Dermis blood vessel endothelial cell (primary cell): ENCODE measurements at places on chromosomes 12 and 14. TPM values are rescaled to one million over a fixed set of nuclear protein-coding genes. Genes with fewer than 3 reads are reported as not detected.

DNA sequence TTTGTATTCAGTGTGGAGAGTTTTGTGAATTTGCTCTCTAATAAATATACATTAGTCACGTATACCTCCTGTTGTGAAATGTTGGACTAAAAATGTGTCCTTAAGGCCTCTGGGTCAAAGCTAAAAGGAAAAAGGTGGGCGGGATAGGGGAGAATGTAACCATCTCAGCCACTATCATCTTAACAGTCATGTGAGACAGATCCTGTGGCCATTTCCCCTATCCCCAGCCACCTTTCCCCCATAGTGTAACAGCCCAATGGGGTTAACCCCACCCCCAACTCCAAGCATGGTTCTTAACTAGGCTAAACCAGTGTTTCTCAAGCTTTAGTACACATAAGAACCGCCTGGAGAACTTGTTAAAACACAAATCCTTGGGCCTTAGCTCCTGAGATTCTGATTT is 6.5 kb upstream of the ITPR2 start:
- DNase-seq = no peak

DNA sequence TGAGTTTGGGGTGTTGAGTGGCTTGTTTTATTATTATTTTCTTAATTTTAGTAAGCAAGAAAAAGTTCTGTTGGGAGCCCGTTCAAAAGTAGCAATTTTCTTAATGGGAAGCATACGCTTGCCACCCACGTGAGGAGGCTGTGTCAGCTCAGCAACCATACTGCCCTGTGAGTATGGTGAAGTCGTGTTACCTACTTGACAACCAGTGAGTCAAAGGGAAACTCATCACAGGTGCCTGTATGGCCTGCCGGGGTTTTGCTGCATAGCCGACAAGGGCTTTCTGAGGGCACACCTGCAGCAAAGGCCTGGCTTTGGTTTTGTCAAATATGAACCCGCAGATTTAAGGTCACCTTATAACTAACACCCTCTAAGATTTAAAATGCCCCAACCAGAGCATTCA is 31.1 kb downstream of the PITPNM2 start:
- DNase-seq = no peak

GRCh38 chr14:77667331-77667730 is 40.5 kb downstream of the ALKBH1 start:
- DNase-seq = no peak

DNA sequence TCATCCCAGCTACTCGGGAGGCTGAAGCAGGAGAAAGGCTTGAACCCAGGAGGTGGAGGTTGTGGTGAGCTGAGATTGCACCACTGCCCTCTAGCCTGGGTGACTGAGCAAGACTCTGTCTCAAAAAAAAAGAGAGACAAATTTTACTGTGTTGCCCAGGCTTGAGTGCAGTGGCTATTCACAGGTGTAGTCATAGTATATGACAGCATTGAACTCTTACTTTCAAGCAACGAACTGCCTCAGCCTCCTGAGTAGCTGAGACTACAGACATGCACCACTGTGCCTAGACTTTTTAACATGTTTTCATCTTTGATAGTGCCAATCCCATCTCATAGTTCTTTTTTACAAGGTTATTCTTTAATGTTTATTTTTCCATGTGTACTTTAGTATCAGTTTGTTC is 13.7 kb downstream of the ARID2 start:
- no peak for DNase-seq

GRCh38 chr12:6494968-6495367 is 1.1 kb downstream of the NCAPD2 start:
- DNase-seq = no peak

GRCh38 chr12:113757221-113758002 is 208.7 kb downstream of the RBM19 start:
- DNase-seq = no peak

GRCh38 chr12:123113026-123113425 is 37.9 kb downstream of the PITPNM2 start:
- DNase-seq = no peak

DNA sequence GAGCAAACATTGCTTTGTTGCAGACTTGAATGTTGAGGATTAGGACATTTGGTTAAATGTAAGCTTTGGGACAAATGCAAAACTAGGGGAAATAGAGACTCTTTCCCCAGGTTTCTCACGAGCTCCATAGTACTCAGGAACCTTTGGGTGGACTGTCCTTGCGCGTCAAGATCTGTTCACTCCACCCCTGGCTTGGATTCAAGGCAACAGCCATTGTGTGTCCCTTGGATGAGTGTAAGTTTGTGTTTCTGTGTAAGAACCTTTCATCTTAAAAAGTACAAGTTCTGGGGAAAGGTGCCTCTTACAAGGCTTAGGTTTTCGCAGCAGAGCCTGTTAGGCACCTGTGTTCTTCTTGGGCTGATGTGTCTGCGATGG is 3.7 kb downstream of the SUSD6 start:
- DNase-seq = no peak

- DNase-seq = no peak
Observed at GRCh38 chr12:63870838-63871237, 26.3 kb downstream of the SRGAP1 start.

DNA sequence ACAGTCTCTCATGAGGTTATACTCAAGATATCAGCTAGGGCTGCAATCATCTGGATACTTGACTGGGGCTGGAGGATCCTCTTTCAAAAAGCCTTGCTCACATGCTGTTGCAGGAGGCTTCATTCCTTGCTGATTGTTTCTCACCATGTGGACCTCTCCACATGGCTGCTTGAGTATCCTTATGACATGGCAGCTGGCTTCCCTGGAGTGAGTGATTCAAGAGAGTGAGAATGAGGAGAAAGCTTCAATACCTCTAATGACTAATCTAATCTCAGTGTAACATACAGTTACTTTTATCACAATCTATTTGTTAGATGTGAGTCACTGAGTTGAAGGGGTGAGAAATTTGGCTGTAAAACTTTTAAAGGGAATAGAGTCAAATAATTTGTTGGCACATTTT is 14.4 kb upstream of the SDR39U1 start:
- DNase-seq = no peak

DNA sequence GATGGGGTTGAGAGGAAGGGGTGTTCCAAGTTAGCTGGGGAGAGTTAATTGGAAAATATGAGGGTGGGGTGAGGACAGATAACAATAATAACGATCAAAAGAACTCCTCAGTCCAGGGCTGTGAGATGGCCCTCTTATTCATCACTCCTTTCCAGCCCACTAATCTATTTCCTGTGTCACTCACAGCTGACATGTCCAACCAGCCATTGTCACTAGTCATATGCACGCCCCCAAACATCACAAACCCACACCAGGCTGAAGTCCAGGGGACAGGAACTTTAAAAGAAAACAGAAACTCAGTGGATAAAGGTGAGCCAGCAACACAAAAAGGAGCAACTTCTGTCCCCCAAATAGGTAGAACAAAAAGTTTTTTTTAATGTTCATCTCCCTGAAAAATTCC is 911 bp downstream of the CALCOCO1 start:
- DNase-seq = peak; percentile 18

DNA sequence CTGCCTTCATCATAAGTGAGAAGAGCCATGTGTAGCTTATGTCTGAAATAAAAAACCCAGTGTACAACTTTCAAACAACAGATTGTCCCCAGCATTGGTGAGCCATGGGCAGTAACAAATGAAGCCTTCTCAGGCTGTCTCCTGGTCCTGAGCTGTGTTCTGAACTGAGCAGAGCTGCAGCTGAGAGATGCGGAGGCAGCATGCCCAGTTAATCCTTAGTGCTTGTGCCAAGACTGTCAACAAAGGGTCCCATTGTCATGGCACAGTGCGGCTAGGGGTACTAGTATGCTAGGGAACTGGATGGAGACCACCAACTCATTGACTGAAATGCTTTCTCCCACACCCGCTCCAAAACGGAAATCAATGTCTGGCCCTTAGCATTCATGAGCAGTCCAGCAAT is 154.3 kb downstream of the RMST start:
- no peak for DNase-seq

GRCh38 chr14:31414190-31414833 is 6.0 kb downstream of the HEATR5A start:
- peak; percentile 67 for DNase-seq

DNA sequence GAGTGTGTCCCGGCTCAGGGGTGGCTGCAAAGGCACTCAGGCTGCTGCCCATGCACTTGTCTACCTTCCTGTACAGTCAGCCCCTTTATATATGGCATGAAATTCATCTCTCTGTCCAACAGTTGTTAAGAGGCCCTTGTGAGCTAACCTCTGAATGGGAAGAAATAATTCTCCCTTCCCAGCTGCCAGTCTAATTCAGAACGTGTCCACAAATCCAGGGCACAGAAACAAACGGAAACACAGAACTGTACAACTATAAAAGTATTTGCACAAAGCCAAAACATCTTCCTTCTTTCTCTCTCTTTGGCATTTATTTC is 849 bp downstream of the KRT5 start:
- no peak for DNase-seq

DNA sequence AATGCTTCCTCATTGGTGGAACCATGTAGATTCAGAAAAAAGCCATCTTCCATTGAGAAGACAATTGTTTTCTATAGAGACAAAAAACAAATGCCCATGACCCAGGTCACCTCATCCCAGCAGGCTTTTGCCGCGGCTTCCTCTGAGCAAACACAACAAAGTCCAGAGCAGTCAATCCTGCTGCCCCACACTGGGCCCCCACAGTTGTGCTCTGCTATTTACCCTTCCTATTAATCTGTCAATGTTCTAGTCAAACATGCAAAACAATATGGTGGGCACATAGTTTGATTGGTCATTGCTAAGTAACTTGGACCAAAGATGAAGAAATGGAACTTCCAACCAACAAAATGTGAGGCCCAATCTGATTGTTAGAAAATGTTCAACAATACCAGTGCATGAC is 20.7 kb downstream of the C12orf42 start:
- no peak for DNase-seq

DNA sequence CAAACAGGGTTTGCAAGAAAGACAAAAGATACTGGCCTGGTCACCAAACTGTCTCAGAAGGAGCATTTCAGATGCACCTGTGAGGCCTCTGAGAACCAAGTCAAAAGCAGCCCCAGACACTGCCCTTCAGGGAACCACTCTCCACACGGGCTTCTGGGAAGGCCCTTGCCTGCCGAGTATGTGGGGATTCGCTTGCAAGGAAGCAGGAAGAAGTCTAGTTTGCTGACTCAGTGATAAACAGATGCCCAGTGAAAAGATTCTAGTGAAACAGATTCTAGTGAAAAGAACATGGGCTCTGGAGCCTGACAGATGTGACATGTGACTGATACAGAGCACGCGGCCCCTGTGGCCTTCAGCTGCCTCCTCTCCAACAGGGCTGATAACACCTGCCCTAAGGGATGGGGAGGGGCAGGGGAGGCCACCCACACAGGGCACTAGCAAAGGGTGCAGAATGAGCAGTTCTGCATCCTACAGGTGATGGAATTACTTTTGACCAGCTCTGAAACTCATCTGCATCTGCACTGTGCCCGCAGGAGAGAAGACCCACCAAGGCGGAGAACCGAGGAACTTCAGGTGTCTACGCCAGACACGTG is 19.1 kb downstream of the AMN start:
- DNase-seq = no peak

DNA sequence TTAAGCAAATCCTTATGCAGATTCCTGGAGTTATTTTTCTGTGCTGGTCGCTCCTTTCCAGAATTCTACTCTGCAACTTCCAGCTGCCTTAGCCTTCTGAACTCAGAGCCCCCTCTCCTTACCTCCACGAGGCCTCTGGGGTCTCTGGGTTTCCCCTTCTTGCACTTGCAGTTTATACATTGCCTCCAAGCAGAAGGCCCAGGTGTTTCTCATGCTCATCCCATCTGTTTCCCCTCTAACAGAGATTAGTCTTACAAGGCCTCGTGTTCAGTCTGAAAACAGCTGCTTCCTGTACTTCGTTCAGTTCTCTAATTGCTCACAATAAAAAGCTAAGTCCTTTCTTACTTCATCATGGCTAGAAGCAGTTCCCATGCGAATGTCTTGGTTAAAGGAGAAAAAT is 134.4 kb upstream of the FGD4 start:
- DNase-seq = peak; percentile 94

- no peak for DNase-seq
Observed at GRCh38 chr12:74429535-74429934, 108.1 kb upstream of the ATXN7L3B start.

DNA sequence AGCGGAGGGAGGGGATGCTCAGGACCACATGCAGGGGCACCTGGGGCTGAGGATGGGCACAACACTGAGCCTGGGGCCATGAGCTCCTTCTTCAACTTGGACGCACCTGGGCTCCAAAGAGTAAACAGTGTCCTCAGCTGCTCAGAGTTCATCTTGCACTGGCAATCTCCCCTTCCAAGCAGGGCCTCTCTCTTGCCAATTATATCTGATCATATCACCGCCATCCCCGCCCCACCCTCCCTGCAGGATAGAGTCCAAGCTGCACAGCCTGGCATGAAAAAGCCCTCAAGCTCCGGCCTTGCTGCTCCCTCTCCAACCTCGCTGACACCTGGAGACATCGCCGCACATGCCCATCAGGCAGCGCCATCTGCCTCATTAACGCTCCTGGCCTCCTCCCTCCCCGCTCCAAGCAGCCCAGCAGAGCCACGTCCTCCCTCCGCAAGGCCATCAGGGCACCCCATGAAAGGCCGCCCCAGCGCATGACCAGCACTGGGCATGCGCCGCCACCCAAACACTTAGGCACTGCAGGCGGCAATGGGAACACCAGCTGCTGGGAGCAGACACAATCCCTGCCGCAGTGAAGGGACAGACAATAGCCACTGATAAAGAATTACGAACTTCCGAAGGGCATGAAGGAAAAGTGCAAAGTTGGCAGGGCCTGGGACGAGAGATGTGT is 88.8 kb downstream of the CHGA start:
- no peak for DNase-seq

DNA sequence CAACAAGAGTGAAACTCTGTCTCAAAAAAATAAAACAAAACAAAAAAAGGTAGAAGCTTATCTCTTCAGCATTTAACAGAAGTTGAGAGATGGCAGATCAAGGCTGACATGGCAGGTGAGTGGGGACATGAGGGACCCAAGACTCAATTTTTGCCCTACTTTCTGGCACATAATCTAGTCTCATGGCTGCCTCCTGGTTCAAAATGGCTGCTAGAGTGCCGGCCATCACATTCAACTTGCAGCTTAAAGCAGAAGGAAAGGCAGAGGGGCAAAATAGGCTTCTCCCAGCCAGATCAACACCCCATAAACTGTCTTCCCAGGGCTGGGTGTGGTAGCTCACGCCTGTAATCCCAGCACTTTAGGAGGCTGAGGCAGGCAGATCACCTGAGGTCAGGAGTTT is 784.9 kb downstream of the MED13L start:
- no peak for DNase-seq

DNA sequence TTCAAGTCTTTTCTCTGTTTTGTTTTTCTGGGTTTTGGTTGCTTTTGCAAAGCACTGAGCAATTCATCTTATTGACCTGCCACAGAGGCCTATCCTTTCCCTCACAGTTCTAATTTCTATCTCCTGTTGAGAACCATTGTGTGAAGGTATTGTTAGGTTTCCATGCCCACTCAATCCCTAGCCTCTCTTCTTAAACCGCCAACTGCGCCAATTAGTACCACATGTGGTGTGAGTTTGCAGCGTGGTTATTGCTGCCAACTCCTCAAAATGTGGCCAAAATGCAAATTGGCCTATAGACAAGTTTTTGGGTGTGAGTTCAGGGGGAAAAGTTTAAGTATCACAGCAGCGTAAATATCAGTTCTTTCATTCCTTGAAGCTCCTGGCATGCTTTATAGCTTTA is 232.6 kb downstream of the FLRT2 start:
- no peak for DNase-seq

MYO1A gene
- not detected in 2 replicates for total RNA-seq

TCHP gene
- total RNA-seq = 7.5 and 17.4 TPM in 2 replicates

RASAL1 gene
- total RNA-seq = under 0.01 and 0.05 TPM in 2 replicates

MYRFL gene
- total RNA-seq = under 0.01 and 0.09 TPM in 2 replicates

KCNC2 gene
- not detected in 2 replicates for total RNA-seq

NKX2-1 gene
- not detected in 2 replicates for total RNA-seq

KRT83 gene
- total RNA-seq = not detected in 2 replicates

GPR84 gene
- under 0.01 and 0.05 TPM in 2 replicates for total RNA-seq
